ENCODE measurements at places on chromosomes 16 and 17.
A peak's percentile ranks its signal among the peaks of the same experiment; 100 is the strongest.

DNA sequence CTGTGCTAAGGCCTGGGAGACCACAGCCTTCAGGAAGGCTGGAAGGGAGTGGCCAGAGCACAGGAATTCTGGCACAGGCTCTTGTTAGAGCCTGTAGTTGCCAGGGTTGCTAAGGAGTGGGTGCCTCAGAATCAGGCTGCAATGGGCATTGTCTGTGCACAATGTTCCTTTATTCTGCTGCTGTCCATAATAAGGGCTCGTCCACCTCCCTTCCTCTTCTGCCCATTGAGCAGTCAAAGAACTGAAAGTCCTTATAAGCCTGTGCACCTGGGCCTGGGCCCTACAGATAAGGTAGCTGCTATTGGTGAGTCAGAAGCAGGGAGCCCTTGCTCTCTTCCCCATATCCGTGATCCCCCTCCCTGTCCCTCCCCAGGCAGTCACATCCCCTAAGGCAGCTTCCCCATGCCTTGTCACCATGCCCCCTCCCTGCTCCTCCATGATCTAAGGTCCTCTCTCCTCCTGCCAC is 5.4 kb upstream of the CNGB1 start:
- no peak for DNase-seq

DNA sequence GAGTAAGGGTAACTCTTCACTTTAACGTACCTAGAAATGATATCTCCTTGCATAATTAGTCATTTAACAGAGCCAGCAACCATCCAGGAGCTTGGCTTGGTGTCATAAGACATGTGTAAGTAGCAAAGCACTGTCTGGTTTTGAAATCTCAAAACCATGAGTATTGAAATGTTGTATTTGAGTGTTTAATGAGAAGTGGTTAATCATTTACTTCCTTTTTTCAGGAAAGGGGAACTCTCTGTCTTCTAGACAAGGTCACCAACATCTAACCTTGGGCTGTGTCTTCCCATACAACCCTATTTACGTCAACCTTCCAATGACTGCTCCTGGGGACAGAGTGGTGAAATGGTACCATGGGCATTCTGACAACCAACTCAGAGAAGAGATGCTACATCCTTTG is 27.1 kb downstream of the PMP22 start:
- DNase-seq = no peak

DNA sequence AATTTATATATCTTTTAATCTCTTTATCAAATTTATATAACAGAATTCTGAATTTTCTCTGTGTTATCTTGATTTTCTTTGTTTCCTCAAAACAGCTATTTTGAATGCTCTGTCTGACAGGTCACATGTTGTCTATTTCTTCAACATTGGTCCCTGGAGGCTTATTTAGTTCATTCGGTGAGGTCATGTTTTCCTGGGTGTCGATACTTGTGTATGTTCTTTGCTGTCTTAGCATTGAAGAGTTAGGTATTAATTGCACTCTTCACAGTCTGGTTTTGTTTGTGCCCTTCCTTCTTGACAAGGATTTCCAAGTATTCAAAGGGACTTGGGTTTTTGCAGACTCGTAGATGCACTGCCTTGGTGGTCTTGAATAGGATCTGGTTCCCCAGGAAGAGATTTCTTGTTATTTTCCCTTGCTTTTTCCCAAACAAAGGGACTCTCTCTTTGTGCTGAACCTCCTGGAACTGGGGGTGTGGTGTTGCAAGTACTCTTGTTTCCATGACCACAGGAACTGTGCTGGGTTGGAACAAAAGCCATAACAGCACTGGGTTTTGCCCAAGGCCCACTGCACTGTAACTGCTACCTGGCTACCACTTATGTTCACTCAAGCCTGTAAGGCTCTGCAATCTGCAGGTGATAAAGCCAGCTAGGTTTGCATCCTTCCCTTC is 1483.0 kb downstream of the CDH8 start:
- no peak for DNase-seq

DNA sequence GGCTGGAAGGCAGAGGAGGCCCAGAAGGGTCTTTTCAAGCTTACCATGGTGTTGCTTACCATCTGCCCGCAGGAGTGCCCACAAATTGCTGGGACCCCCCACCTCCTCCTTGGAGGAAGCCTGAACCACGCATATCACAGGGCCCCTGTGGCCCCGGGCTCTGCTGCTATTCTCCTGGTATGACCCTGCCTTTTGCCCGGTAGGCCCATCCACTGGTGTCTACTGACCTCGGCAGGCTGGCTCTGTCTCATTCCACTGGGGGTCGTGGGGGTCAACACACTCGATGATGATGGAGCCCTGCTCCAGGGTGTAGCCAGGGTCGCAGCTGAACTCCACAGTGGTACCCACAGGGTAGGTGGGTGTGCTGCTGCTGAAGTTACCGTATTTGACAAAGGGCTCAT is 8.2 kb upstream of the PHF12 start:
- DNase-seq = no peak

DNA sequence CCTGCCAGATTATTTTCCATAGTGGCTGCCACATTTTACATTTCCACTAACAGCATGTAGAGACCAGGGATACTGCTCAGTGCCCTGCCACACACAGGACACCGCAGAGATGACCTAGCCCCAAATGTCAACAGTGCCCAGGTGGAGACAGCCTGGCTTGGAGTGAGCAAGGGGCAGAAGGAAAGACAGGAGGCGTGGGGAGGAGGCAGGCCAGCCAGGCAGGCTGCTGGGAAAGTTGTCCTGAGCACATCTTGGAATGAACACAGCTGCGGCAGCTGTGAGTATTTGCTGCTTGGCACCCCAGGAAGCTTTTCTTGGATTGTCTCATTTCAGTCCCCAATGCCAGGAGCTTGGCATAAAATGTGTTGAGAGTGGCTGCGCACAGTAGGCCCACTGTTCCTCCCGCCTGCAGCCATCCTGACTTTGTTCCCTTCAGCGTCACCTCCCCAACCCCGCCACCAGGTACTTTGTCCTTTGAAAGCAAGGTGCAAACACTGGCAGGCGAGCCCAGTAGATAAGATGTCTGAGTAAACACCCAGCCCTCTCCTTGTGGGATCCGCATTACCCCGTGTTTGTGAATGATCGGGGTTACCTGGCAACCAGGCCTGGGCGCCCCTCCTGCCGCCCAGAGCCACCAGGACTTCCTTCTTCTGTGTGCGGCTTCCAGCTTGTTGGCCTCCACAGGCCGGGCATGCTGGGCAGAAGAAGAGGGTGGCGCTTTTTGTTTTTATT is 114.0 kb downstream of the CMIP start:
- no peak for DNase-seq

- DNase-seq = no peak
Measured at GRCh38 chr16:9469512-9469911, 378.1 kb downstream of the HAPSTR1 start.

DNA sequence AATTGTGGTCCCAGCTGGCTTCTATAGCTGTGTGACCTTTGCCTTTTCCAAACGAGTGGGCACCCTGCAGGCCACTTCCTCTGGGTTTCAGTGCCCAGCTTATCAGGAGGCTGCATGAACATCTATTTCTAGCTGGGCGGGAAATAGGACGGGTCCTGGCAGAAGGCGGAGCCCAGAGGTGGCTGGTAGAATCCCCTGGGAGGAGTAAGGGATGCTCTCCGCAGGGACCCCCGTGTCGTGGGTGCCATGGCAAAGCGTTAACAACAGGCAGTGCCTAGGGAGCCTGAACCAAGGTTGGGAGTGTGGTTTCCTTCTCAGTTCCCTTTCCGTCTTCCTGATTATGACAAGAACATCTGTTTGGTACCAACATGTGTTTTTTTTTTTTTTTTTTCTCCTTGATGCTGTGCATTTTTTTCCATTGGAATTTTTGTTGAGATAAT is 58.2 kb downstream of the PLCG2 start:
- peak; percentile 70 for DNase-seq

- no peak for DNase-seq
Measured at GRCh38 chr16:57485091-57485915, 990 bp downstream of the DOK4 start.

DNA sequence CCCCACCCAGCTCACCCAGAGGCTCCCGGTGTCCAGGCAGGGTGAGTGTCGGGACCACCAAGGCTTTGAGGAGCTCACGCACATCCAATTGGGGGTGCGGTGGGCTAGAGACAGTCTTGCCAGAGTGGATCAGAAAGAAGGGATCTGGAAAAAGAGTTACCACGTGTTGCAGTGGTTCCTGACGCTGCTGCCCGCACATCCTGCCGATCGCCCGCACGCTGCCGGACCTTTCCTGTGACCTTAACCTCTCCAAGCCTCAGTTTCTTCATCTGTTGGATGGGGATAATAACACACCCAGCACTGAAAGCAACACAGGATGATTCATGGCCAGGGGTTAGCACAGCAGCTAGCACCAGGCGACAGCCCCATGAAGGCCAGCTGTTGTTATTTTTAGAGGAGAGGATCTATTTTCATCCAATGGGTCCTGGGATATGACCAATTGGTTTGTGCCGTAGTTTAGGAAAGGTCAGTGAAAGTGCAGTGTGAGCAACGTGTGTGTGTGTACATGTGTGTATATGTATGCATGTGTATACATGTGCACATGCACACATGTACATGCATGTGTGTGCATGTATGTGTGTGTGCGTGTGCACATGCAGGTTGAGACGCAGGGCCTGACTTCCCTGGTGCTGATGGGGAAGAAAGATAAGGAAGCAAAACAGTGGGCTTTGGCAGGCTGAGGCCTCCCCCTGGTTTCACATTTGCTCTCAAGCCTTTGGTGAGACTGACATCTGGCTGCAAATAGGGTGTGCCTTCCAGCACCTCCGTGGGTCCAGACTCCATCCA is 2.5 kb downstream of the ITGAX start:
- no peak for DNase-seq
